ENCODE measurements at places on chromosomes 1 and 21. TPM values are rescaled to one million over a fixed set of nuclear protein-coding genes. Genes with fewer than 3 reads are reported as not detected.

Gene FMO3
- total RNA-seq = 9.1 TPM

GRCh38 chr1:219039017-219039681, 134.5 kb upstream of the LYPLAL1 start:
- no peak for DNase-seq

DNA sequence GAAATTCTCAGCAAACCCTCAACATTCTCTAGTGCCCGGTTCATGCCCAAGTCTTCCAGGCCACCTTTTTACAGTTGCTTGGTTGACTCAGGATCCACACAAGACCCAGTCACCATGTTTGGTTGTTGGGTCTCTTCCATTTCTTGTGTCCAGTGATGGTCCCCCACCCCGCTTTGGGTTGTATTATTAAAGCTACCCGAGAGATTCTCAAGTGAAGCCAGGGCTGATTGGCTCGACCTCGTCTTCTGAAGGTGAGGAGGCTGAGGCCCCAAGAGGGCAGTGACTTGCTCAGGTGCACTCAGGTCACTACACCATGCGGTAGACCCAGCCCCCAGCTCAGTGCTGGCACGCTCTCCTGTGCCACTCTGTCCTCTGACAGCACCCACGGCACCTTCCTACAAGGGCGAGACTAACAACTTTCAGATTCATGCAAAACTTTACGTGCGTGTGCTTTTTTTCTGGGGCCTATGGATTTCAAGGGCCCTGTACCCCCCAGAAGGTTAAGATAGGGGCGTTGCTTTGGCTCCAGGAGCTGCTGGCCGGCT, 50.3 kb downstream of the CAPN9 start:
- DNase-seq = no peak

- DNase-seq = no peak
Observed at GRCh38 chr1:8003438-8004112, 22.5 kb downstream of the ERRFI1 start.

DNA sequence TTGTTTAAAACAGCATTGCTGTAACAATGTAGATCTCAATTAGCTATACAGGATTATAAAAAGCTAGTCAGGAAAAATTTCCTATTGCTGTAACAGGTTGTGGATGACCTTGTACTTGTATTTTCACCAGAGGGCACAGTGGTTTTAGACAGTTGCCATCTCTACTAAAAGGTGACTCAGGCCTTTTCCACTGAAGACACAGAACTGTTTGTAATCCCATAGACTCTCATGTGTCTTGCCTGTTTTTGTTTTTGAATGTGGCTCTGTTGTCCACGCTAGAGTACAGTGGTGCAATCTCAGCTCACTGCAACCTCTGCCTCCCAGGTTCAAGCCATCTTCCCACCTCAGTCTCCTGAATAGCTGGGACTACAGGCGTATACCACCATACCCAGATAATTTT, 5.9 kb downstream of the MTFR1L start:
- no peak for DNase-seq

- no peak for DNase-seq
Observed at GRCh38 chr1:40717065-40717464, 25.6 kb downstream of the NFYC start.

Gene CYP4Z1
- total RNA-seq = 6.8 TPM

Gene PEAR1
- total RNA-seq = 33.5 TPM

- no peak for DNase-seq
Observed at GRCh38 chr1:199336745-199337640, 690.5 kb upstream of the NR5A2 start.

DNA sequence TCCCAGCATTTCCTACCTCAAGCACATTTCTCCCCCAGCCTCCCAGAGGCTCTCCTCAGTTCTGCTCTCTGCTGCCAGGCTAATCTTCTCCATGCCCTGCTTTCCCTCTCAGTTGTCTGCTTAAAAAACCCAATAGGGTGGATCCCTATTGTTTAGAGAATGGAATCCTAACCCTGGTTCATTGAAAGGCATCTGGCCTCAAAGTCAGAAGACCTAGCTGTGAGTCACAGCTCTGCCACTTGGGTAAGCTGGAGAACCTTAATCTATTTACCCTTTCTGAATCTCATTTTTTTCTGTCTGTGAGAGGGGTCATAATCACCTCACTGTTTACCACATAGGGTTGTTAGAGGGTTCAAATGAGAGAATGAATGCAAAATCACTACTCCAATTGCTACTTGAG, 12.5 kb upstream of the MYOC start:
- DNase-seq = no peak

All from upper lobe of left lung (tissue), 6 donors.